ENCODE measurements at places on chromosomes 4 and X.

GRCh38 chr4:20288846-20289512 lies 37.3 kb downstream of the SLIT2 start:
- DNase-seq = no peak

GRCh38 chr4:181106398-181106797 lies 1136.8 kb upstream of the TENM3 start:
- no peak for DNase-seq

- no peak for DNase-seq
Measured at GRCh38 chr4:66000510-66001117, 330.3 kb upstream of the EPHA5 start.

GRCh38 chr4:158865520-158866177 lies 96.8 kb downstream of the FNIP2 start:
- DNase-seq = no peak

- DNase-seq = no peak
Measured at GRCh38 chr4:17664755-17665154, 50.3 kb downstream of the MED28 start.

- DNase-seq = no peak
Measured at GRCh38 chr4:68655764-68656444, 14.5 kb downstream of the UGT2B15 start.

DNA sequence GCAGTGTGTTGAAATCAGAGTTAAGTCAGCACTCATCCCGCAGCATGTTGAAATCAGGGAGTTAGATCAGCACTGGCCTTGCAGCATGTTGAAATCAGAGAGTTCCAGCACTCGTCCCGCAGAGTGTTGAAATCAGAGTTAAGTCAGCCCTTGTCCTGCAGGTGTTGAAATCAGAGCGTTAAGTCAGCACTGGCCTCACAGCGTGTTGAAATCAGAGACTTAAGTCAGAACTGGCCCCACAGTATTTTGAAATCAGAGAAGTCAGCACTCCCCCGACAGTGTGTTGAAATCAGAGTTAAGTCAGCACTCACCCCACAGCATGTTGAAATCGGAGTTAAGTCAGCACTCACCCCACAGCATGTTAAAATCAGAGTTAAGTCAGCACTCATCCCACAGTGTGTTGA lies 10.9 kb upstream of the UVSSA start:
- DNase-seq = no peak

DNA sequence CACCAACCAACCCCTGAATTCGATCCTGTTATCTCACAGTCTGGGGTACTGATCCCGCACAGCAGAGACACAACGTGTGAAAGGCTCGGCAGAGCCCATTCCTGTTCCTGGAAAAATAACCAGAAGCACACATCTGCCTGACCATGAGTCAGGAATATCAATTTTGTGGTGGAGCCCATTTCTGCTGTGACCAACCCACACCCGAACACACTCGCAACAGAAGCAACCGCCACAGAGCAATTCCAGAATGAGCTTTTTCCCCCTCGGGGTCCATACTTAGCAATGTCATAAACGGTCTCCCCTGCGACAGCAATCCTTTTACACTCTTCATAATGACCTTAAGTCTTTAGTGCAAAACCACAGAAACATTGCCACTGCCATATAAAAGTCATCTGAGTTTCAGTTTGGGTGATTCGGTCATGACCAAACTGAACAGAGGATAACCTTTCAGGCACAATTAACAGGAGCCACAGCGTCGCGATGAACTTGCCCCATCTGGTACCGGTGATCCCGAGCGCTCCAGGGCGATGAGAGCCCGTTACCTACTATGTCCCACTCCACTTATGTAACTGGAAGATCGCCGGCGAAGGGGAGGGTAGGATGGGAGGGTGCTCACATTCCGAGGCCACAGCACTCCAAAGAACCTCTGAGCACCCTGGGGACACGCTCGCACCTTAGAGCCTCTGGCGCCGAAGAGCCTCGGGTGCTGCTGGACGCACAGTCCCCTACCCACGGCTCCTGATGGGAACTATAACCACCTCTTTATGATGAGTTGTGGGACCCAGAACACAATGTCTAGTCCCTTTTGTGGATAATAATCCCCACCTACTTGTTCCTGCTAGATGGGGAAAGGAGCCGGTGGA lies 1.1 kb downstream of the MECP2 start:
- DNase-seq = no peak

DNA sequence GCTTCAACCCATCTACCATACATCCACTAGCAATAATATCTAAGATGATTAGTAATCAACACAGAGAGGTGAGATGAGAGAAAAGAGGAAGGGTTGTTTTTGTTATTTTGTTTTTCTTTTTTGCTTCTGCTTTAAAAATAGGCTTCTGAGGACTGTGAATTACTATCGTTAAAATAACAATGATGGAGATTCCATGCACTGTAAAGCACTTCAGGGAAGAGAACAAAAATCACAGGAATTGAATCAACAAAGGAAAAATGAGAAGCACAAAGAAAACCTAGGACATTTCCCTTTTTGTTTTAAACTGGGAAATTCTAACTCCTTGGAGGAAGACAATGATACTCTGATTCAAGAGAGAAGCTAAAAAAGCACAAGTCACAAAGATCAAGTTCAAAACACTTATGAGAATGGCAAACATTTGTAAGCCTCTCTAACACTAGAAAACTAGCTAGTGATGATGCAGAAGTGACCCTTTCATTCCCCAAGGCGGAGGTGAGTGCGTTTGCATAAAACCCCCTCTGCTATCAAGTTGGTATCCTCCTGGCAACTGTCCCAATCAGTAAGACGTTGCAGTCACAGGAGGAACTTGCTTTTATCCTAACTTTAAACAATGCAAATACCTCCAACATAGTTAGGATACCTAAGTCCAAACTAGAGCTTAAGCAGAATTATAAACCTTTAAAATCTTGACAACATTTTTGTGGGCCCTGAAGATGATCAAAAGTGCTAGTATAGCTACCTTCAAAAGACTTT lies 308.5 kb downstream of the CAMK2D start:
- no peak for DNase-seq

DNA sequence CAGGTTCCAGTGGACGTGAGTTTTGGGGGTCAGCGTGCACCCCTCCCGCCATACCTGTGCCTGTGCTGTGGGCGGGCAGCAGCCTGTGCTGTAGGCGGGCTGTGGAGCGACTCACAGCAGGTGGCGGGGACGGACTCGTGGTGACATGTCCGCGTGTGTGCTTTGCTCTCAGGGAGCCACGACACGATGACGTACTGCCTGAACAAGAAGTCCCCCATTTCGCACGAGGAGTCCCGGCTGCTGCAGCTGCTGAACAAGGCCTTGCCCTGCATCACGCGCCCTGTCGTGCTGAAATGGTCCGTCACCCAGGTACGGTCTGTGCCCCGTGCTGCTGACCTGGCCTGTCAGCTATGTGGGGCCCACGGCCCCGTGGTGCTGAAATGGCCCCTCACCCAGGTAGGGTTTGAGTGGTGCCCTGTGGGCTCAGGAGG lies 7.4 kb downstream of the PLCXD1 start:
- DNase-seq = no peak
